Renal pelvis (tissue), 12 donors: ENCODE measurements at places on chromosomes 6 and 20.

- no peak for DNase-seq
Observed at GRCh38 chr6:40438246-40438887, 148.8 kb downstream of the LRFN2 start.

- DNase-seq, result no peak
Observed at GRCh38 chr20:14553774-14554534, 216.5 kb upstream of the FLRT3 start.

GRCh38 chr20:4905613-4906012 is 95.7 kb downstream of the SLC23A2 start:
- no peak for DNase-seq

DNA sequence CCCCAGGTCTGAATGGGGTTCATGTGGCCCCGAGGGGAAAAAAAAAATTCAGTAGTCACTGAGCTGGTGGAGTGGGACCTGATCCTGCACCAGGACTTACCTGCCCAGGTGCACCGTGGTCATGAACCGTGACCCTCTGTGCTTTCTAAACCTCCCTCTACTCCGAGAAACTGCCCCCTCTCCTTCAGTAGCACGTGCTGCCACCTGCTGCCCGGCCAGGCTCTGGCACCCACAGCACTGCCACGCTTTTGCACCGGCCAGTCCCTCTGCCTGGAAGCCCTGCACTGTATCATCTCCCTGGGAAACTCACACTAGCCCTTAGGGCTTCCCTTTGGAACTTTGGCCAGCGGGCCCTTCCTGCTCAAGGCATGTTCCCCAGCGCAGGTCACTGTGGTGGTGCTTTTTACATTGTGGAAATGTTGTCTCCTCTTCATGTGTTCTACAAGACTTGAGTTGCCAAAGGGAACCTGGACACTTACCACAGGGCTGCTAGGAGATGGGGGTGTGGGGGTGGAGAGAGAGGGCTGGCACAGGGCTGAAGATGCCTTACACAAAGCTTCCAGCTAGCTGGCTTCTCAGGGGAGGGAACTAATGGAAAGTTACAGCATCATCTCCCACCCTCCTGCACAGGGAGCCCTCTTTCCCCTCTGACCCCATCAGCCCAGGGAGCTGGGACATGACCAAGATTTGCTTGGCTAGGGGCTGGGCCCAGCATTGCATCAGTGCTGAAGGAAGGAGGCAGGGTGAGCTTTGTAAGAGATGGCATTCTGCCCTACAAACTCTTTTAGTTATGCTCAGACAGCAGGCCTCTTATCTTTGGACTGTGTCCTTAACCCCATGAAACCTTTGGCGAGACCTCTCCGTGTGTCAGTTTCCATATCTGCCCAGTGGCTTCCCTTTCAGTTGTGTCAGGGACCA is 2.5 kb upstream of the PTPRT start:
- no peak for DNase-seq

DNA sequence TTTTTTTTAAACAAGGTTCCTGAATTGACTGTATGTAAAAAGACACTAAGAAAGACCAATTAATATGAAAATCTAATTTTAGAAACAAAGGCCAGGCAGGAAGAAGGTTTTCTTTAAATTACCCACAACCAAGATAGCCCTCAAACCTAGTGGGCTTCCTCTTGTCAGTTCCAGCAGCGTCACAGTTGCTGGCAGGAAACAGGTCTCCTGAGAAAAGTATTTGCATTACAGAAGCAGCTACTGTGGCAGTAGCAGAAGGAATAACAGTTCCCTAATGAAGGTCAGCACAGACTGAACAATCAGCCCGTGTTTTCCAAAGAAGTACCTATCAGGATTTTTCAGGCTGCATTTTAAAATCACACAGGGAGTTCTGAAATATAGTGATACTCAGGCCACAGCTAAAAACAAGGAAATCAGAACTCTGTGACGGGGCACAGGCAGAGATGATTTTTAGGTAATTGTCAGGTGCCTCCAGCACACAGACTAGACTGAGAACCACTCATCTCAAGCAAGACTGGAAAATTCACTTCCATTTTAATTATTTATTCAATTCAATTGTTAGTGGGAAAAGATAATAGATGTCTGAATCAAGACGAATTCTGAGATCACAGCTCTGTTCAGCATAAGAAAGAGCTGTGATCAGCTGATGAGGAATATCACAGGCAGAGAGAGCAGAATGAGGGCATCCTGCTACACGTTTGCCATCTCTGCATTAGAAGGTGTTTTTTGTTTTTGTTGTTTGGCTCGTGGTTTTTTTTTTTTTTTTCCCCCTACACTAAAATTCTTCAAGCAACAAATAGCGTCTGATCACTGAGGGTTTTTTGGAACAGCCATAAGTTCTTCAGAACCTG is 230.5 kb upstream of the KHDRBS2 start:
- DNase-seq, result no peak
